ENCODE measurements at places on chromosomes 13 and 19. TPM values are rescaled to one million over a fixed set of nuclear protein-coding genes. Genes with fewer than 3 reads are reported as not detected.

DNA sequence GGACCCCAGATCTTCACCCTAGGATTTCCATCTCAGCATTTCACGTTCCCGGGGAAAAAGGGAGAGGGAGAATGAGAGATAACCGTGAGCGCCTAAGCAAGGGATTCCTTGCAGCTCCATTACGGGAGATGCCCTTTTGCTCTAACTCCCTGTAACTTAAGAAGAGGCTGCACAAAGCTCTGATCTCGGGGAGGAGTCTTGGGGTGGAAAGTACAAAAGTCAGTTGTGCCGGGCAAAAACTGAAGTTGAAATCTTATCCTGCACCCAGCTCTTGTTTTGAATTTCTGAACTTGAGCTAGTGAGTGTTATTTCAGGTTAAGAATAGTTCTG, 256.4 kb upstream of the SOX21 start:
- no peak for DNase-seq
- peaks cover 2% of the 10 kb centered on the region for H3K4me1 ChIP-seq
- H3K36me3 ChIP-seq: no peaks in the 10 kb centered on the region
- H3K27me3 ChIP-seq: peaks cover 62% of the 10 kb centered on the region
- no peak overlapping the region for H3K4me3 ChIP-seq

- H3K36me3 ChIP-seq: no peaks in the 10 kb centered on the region
- H3K4me3 ChIP-seq: no peak overlapping the region
- H3K27ac ChIP-seq: no peak overlapping the region
- no peaks in the 10 kb centered on the region for H3K4me1 ChIP-seq
Measured at GRCh38 chr13:101880581-101880980, 428.1 kb downstream of the ITGBL1 start.

DNA sequence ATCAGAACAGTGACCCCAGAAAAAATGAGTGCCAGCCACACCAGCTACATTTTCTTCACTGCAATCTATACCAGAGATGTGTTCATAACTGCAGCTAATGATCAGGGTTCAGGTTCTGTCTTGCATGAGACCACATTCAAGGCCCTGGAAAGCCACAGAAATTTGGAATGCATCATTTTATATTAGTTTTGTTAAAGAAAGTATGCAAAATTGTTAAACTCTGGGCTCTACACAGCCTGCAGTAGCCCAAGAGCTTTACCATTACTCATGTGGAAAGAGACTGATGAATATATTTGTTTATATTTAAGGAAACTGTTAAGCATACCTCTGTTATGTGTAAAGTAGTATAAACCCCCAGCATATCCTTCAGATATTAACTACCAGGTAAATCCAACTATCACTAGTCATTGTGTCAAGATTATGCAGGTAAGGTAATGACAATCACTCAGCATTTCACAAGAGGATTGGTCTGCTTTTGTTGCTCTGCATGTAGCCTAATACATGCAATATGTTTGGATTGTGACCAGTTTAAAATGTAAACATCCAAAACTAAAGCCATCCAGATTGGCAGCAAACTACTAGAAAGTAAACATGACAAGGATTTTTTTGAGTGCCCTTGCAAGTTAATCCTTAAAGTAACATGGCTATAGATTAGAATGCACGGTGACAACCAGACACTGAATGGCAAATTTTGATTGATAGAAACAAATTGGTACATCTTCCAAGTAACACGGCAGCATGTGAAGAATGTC, 429.1 kb upstream of the ARGLU1 start:
- no peaks in the 10 kb centered on the region for H3K27me3 ChIP-seq
- no peaks in the 10 kb centered on the region for H3K4me1 ChIP-seq
- H3K36me3 ChIP-seq: no peaks in the 10 kb centered on the region
- no peak overlapping the region for H3K4me3 ChIP-seq

PLEKHF1 gene
- total RNA-seq: 33.3 TPM

GRCh38 chr13:105920370-105920769, 615.1 kb downstream of the EFNB2 start:
- no peak overlapping the region for H3K4me3 ChIP-seq
- peaks cover 3% of the 10 kb centered on the region for H3K27me3 ChIP-seq
- no peak for DNase-seq
- H3K36me3 ChIP-seq: no peaks in the 10 kb centered on the region
- H3K27ac ChIP-seq: no peak overlapping the region

- peaks cover 5% of the 10 kb centered on the region for H3K36me3 ChIP-seq
- DNase-seq: no peak
- peak overlapping the region; percentile 97 for H3K27ac ChIP-seq
Measured at GRCh38 chr19:18587962-18588610, 512 bp upstream of the REX1BD start.

GRCh38 chr19:54572696-54573311, 786 bp upstream of the LILRA2 start:
- H3K4me3 ChIP-seq: no peak overlapping the region
- peaks cover 28% of the 10 kb centered on the region for H3K27me3 ChIP-seq
- no peak for DNase-seq

MCEMP1 gene
- not detected for total RNA-seq

- peak overlapping the region; percentile 68 for H3K27ac ChIP-seq
- peaks cover 26% of the 10 kb centered on the region for H3K27me3 ChIP-seq
- H3K36me3 ChIP-seq: no peaks in the 10 kb centered on the region
Measured at GRCh38 chr19:49142866-49143335, 12.3 kb downstream of the HRC start.

GRCh38 chr13:21852043-21852442, 181.2 kb downstream of the FGF9 start:
- H3K4me3 ChIP-seq: no peak overlapping the region
- H3K36me3 ChIP-seq: no peaks in the 10 kb centered on the region
- no peak for DNase-seq

DNA sequence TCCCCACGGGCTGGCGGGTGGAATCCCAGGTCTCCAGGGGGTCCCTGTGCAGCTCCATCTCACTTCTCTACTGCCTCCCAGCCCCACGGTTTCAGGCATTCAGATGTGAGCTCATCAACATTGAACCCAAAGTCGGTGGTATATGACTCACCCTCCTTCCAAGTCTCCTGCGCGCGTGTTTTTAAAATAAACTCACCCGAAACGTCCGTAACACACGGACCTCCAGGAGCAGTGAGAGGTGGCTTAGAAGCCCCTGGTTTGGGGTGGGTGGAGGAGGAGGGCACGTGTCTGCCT, 14.0 kb upstream of the CRTC1 start:
- no peaks in the 10 kb centered on the region for H3K27me3 ChIP-seq
- H3K4me1 ChIP-seq: no peaks in the 10 kb centered on the region
- H3K27ac ChIP-seq: no peak overlapping the region

DNA sequence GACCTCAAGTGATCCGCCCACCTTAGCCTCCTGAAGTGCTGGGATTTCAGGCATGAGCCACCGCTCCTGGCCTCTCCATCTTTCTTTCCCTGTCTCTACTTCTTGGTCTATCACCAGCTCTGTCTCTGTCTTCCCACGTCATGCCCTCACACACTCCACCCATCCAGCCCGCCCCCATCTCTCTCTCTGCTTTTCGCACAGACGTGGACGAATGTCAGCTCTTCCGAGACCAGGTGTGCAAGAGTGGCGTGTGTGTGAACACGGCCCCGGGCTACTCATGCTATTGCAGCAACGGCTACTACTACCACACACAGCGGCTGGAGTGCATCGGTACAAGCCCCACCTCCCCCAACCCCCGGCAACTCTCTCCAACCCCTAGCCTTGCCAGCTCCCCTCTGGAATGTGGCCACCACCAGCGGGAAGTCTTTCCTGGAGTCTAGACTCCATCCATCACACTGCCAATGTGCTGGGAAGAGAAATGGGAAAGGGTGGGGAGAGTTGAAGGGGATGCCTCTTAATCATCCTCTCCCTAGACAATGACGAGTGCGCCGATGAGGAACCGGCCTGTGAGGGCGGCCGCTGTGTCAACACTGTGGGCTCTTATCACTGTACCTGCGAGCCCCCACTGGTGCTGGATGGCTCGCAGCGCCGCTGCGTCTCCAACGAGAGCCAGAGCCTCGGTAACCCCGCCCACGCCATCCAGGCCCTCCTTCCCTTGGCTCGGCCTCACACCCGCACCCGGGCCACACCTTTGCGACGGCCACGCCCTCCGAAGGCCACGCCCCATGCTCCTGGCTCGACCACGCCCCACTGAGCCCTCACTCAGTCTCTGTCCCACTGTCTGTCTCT, 22.5 kb downstream of the LTBP4 start:
- no peaks in the 10 kb centered on the region for H3K27me3 ChIP-seq
- H3K4me3 ChIP-seq: no peak overlapping the region
- H3K4me1 ChIP-seq: peaks cover 12% of the 10 kb centered on the region
- peaks cover 23% of the 10 kb centered on the region for H3K36me3 ChIP-seq

DNA sequence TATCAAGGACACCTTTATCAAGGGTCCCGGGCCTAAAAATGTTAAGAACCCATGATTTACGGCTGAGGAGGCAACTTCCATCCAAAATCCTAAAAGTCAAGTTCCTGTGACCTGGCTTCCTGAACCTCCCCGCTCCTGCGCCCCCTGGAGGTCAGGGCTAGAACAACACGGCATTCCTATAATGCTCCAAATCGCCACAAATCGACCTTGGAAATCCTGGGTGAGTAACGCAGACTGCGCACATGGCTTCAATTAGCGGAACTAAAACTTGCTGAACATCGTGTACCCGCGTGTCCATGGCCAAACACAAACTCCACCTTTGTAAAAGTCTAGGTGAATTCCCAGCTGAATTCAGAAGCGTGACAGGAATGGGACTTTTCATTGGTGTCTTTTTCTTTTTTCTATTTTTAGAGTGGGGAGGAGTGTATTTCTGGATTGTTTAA, 4.3 kb upstream of the C5AR1 start:
- H3K4me1 ChIP-seq: peaks cover 11% of the 10 kb centered on the region
- H3K27me3 ChIP-seq: peaks cover 36% of the 10 kb centered on the region
- H3K27ac ChIP-seq: no peak overlapping the region
- H3K36me3 ChIP-seq: no peaks in the 10 kb centered on the region
- peak; percentile 60 for DNase-seq
- H3K4me3 ChIP-seq: no peak overlapping the region

CFAP97D2 gene
- total RNA-seq: 0.22 TPM

DNA sequence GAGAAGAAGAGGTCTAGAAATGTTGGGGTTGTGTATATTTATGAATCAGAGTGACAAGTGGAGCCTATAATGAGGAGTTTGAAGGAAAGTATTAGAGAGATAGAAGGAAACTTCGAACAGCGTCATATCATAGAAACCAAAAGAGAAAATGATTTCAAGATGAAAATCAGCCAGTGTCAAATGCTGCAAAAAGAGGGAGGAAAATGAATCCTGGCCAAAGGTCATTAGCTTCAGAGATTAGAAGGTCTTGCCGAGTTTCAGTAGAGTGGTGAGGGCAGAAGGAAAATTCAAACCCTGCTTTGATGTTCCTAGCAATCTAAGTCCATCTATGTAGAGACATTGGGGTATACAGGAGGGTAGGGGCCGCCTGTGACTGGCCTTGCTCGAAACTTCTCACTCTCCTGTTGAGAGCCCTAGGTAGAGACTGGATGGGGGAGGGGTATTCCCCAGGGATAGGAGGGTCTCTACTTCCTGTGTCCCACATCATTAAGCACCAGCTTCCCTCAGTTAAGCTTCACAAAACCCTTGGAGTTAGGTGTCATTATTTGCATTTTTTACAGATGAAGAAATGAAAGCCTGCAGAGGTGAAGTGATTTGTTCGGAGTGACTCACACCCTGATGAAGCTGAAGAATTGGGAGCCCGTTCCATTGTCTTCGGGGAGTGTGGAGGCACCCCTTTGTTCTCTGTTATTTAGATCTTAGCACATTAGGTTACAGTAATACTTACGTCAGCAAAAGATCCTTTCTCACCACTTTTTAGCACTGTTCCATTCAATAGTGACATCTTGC, 62.8 kb downstream of the FGF9 start:
- no peaks in the 10 kb centered on the region for H3K36me3 ChIP-seq
- no peak overlapping the region for H3K4me3 ChIP-seq
- H3K4me1 ChIP-seq: no peaks in the 10 kb centered on the region

ZNF878 gene
- 0.91 TPM for total RNA-seq

GRCh38 chr13:35046587-35046986, 104.5 kb downstream of the NBEA start:
- no peak overlapping the region for H3K27ac ChIP-seq
- no peaks in the 10 kb centered on the region for H3K36me3 ChIP-seq
- no peak overlapping the region for H3K4me3 ChIP-seq
- no peaks in the 10 kb centered on the region for H3K27me3 ChIP-seq

CCL25 gene
- total RNA-seq: 19.0 TPM

- no peaks in the 10 kb centered on the region for H3K27me3 ChIP-seq
- H3K27ac ChIP-seq: peak overlapping the region; percentile 91
- H3K4me1 ChIP-seq: peaks cover 16% of the 10 kb centered on the region
- peaks cover 4% of the 10 kb centered on the region for H3K36me3 ChIP-seq
- no peak for DNase-seq
- H3K4me3 ChIP-seq: peak overlapping the region; percentile 87
Measured at GRCh38 chr19:21604951-21605476, 99.6 kb downstream of the ZNF429 start.

IQCN gene
- total RNA-seq: 5.2 TPM

DNA sequence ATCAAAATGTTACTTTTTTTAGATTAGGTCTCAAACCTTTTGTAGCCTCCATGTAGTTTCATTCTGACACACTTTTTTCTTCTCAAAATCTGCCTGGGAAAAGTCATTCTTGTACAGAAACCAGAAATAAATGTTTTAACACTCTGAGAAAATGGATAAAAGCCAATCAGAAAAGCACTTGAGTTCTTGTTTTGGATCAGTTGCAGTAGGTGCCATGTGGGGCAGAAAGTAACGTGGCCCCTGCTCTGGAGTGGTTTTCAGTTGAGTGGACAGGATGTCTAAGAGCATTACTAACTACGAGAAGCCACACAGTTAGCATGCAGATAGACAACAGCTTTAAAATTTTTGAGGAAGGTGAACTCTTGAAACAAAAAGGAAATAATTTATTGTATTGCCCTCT, 19.1 kb downstream of the GPR183 start:
- H3K4me3 ChIP-seq: peak overlapping the region; percentile 25
- peaks cover 47% of the 10 kb centered on the region for H3K36me3 ChIP-seq
- no peaks in the 10 kb centered on the region for H3K27me3 ChIP-seq
- H3K4me1 ChIP-seq: peaks cover 56% of the 10 kb centered on the region
- DNase-seq: no peak

GRCh38 chr13:36903925-36904595, 16.0 kb downstream of the SMAD9 start:
- H3K4me3 ChIP-seq: no peak overlapping the region
- no peak for DNase-seq
- H3K36me3 ChIP-seq: no peaks in the 10 kb centered on the region

NFILZ gene
- total RNA-seq: not detected

Data from activated naive CD8-positive, alpha-beta T cell treated with anti-CD3 and anti-CD28 coated beads, Interleukin-2, amount 10 ng/mL, durations not matched to agents 7 days and 5 days (primary cell).